ENCODE measurements at places on chromosomes 7 and 10.

DNA sequence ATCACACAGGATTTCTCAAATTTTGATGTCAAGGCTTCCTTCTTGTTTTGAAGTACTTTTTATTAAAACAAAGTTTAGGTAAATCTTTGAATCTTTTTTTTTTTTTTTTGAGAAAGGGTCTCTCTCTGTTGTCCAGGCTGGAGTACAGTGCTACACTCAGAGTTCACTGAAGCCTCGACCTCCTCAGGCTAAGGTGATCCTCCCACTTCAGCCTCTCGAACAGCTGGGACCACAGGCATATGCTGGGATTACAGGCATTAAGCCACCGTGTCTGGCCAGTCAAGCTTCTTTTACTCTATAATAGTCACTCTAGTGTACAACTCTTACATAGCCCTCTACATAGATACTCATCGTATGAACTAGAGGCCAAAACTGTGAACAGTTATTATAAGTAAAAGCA is 3.4 kb downstream of the RUFY2 start:
- no peak for DNase-seq

DNA sequence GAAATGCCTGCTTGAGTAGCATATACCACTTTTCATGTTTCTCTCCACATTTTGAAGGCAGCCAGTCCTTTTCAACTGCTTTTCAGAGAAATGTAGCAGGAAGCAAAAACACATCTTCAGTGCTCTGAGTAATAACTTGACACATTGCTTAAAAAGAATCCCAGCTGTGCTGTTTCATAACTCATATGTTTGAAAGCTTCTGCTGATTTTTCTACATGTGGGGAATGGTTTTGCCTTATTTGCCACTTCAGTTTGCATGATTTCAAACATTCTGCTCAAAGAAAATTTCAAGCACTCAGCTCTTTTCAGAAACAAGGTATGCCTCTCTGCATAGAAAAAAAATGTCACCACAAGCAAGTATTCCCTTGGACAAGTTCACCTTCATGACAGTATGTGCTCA is 732.8 kb downstream of the POM121L12 start:
- no peak for DNase-seq

GRCh38 chr10:114576716-114577115 is 81.4 kb downstream of the ABLIM1 start:
- no peak for DNase-seq

- DNase-seq, result no peak
Measured at GRCh38 chr10:93742633-93743349, 14.9 kb upstream of the LGI1 start.

GRCh38 chr10:62805231-62806099 is 945 bp downstream of the ADO start:
- peak; percentile 12 for DNase-seq

DNA sequence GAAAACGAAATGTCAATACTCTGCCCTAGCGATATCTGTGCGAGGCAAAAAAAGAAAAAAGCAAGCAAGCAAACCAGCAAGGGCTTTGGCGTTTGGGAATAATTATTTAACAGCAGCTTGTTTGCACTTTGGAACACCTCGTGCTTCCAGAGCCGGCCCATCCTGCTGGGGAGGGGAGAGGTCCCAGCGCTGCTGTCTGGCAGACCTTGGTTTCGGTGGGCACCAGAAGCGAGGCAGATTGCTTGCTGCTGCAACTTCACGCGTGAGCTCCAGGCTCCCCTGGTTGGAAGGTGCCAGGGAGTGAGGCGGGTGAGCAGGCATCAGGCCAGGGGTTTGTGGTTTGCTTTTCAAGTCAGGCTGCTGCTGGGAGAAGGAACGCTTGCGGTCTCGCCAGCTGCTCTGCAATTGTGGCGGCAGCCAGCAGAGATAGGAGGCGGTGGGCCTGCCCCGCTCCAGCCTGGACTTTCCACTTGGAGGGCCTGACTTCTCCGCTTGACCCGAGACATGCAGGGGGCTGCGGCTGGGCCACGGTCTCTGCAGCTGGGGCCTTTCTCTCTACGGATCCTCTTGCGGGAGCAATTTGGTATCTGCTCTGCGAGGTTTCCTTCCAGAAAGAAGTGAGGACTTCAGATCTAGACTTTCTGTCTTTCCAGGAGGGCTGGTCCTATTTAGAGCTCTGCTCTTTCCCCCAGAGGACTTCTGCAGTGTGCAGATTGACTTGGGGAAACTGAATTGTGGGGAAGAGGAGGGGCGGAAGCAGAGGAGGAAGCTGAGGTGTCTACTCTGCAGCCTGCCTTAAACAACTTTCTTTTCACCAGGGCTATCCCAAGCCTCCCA is 131.4 kb downstream of the PRPF18 start:
- DNase-seq, result peak; percentile 11

DNA sequence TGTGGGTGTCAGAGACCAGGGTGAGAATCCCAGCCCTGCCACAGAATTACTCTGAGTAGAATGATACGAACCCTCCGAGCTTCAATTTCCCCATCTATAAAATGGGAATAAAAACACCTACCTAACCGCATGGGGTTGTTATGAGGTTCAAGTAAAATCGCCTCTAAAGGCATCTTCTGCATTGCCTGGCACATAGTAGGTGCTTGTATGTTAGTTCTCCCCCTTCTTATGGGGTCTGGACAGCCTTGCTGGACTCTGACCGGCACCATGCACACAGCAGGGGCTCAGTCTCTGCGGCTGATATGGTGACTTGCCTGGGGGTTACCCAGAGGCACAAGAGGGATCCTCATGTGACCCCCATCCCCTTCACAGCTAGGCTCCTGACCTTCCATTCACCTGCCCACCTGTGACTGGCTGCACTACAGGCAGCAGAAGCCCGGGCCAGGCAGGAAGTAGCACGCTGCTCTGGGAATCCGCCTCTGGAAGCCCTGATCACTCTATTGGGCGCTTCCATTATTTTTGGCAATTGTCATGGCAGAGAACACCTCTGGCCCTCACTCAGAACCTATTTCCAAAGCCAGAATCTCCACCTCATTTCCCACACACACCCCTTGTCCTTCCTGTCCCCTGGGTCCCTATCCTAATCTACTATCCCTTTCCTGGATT is 6.0 kb downstream of the SH3PXD2A start:
- no peak for DNase-seq

GRCh38 chr10:122468926-122469781 is 7.8 kb downstream of the HTRA1 start:
- DNase-seq, result no peak

GRCh38 chr7:152085131-152085530 is 59.7 kb downstream of the GALNT11 start:
- no peak for DNase-seq
